ENCODE measurements at places on chromosomes 5 and 9.

- DNase-seq: no peak
These were observed 52.9 kb downstream of the BARX1 start for GRCh38 chr9:93902051-93902779.

- DNase-seq: no peak
These were observed 27.8 kb downstream of the NFIL3 start for GRCh38 chr9:91395553-91396471.

GRCh38 chr5:108060340-108060739 lies 321.6 kb downstream of the FBXL17 start:
- no peak for DNase-seq

DNA sequence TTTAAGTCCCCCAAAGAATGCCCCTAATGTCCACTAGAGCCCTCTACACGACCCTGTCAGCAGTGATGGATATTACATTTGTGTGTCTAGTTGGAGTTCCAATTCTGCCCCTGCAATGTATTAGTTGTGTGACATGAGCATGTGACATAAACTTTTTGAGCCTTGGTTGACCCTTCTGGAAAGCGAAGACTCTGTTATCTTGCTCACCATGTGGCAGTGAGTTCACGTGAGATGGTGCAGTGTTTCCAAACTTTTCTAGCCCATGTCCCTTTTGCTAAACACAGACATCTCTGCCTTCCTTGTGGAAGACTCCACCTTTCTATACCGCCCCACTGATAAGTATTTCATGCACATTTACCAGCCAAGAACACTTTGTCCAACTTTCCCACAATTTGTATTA lies 87.0 kb upstream of the BOD1 start:
- no peak for DNase-seq

- no peak for DNase-seq
These were observed 41.1 kb downstream of the RAPGEF6 start for GRCh38 chr5:131593921-131594320.

- DNase-seq: no peak
These were observed 31.0 kb downstream of the C9orf40 start for GRCh38 chr9:74921737-74922136.

DNA sequence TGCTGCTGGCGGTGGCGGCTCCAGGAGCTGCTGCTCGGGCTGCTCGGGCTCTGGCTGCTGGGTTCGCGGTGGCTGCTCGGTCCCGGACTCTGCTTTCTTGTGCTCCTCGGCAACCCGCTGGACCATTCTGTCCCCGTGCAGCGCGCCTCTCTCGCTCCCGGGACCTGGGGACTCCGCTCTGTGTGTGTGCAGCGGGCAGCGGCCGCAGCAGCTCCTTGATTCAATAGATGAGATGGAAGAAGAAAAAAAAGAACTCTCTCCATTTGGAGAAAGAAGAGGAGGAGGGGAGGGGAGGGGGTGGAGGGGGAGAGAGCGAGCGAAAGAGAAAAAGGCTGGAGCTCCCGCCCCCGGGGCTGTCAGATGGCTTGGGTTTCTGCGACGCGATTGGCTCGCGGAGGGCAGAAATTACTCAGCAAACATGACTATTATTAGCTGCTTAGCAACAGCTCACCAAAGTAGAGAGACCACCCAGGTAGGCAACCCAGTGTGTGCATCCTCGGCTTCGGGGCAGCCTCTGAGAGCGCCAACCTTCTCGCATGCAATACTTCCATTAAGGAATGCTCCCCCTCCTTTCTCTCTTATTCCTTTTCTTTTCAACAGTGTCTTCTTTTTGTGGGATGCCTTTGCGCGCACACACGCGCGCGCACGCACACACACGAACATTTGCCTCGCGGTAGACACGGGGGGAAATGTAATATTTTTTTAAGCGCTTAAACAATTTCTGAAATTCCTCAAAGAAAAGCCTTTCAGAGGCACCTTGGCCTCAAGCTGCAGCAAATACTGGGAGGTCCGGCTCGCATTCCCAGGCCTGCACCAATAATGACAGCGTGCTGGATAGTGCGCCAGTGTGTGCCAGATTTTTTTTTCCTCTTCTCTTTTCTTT lies 7.6 kb downstream of the PTCH1 start:
- DNase-seq: peak; percentile 53

DNA sequence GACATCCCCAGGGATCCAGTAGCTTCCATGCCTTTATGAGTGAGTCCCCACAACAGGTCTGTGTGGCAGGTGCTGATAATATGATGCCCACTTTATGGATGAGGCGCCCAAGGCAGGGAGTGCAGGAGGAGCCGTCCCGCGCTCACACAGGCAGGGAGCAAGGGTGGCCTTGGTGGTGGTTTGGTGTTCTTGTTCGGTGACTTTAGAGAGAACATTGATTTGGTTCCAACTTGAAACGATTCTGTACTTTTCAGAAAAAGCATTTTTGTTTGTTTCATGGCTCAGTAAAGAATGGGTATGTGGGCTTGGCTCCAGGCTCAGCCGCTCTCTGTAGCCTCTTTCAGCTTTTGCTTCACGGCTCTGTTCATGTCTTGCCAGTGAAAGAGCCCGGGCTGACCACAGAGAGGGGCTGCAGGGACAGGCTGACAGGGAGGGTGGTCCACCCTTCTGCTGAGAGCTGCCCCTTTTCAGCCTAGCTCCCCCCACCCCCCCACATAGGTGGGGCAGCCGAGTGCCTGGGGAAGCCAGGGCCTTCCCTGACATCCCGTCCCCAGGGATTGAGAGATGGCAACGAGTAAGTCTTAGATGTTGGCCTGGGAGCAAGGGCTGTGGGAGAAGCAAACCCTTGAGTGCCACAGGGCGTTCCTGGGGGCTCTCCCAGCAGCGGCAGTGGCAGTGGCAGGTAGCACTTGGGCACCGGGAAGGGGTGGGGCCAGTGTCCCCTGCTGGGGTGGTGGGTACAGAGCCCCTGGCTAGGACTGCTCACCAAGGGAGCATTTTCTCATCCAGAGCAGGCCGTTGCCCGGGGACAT lies 28.0 kb downstream of the NCS1 start:
- DNase-seq: no peak

GRCh38 chr5:6194906-6195612 lies 183.3 kb downstream of the MED10 start:
- DNase-seq: no peak

GRCh38 chr5:156218367-156219158 lies 108.4 kb upstream of the SGCD start:
- DNase-seq: no peak

GRCh38 chr9:91155746-91156376 lies 205.9 kb downstream of the AUH start:
- no peak for DNase-seq

- no peak for DNase-seq
These were observed 114.5 kb downstream of the TSSK1B start for GRCh38 chr5:113320273-113320780.

GRCh38 chr5:36908544-36909260 lies 32.1 kb downstream of the NIPBL start:
- DNase-seq: no peak

- peak; percentile 58 for DNase-seq
These were observed 937 bp downstream of the TMOD1 start for GRCh38 chr9:97502222-97502983.

DNA sequence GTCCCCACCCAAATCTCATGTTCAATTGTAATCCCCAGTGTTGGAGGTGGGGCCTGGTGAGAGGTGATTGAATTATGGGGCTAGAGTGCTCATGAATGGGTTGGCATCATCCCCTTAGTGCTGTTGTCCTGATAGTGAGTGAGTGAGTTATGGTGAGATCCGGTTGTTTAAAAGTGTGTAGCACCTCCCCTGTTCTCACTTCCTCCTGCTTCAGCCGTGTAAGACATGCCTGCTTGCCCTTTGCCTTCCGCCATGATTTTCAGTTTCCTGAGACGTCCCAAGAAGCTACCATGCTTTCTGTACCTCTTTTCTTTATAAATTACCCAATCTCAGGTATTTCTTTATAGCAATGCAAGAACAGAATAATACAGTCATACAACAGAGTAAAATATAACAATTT lies 742 bp upstream of the LECT2 start:
- no peak for DNase-seq

DNA sequence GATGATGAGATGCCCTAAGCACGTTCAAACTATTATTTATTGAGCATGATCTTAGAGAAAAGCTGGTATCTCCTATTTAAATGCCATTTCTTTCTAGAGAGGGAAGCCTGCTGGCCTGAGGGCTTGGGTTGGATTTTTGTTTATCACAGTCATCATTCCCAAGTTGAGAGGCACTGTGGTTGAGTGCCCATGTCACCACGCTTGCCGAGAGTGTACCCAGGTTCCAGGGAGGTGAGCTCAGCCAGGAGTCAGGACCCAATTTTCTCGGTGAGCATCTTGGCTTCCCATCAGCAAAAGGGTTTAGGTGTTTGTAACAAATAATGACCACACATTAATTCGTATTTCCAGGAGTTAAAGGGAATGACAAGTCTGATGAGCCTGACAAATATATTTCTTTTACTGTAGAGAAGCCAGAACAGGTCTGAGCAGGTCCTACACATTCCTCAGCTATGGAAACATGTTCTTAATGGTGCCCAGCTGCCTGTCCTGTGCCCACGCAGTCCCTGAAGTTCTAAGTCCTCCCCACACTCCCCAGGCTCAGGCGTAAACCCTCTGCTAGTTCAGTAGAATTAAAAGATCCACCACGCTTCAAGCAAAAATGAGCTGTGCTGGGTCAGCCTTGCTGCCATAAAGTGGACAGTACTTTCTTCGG lies 258.9 kb upstream of the IRX2 start:
- no peak for DNase-seq

GRCh38 chr5:139197710-139198669 lies at the start of gene SIL1:
TSS of gene SIL1 (minus strand) at chr5:139198368. CDS start at chr5:139127843, 70,525 bp downstream.
- DNase-seq: peak; percentile 87

DNA sequence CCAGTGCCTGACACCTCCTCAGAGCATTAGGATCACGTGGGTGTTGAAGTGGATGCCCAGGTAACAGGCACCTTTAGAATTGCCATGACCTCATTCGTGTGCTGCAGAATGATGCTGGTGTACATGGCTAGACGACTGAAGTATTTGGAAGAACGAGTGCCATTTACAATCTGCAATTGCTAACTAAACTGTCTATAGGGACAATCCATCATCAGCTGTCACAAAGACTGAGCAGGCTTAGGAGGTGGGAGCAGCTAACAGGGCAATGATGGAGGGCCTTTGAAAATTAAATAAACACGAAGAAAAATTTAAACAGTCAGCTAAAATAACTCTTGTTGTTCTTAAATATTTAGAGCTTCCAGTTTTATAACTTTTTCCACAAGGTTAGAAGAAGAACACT lies 375.8 kb downstream of the GADD45G start:
- DNase-seq: no peak

DNA sequence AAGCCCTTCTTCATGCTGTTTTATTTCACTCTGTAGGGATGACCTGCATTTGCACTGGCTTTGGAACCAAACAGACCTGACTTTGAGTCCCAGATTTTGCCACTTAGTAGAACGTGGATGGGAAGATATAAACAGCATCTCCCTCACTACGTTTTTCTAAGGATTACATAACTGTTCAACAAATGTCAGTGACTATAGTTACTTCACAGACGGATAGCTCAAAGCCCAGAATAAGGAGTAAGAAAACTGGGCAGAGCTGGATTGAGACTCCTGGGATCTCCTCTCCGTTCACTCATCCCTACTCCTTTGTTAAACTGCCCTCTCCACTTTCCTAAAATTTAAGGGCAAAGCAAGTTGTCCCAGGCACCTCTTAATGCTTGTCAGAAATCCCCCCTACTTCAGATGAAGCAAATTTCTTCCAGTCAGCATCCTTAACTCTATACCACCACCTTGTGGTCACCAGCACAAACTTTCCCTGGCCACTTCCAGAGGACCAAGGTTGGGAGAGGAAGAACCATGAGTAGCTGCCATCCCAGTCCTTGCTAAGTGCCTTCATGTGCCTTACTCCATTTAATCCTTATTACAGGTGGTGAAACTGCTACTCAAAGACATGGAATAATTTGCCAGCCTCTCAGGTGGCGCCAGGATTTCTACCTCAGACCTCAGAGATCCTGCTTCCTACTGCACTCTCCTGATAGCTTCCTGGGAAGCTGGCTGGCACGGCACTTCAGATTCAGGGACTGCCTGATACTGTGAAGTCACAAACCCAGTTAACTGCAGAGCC lies 38.4 kb downstream of the EGR1 start:
- peak; percentile 60 for DNase-seq

- DNase-seq: no peak
These were observed 134.9 kb upstream of the ADCY2 start for GRCh38 chr5:7261049-7261448.

- no peak for DNase-seq
These were observed 29.6 kb downstream of the KCNIP1 start for GRCh38 chr5:170533383-170533782.

DNA sequence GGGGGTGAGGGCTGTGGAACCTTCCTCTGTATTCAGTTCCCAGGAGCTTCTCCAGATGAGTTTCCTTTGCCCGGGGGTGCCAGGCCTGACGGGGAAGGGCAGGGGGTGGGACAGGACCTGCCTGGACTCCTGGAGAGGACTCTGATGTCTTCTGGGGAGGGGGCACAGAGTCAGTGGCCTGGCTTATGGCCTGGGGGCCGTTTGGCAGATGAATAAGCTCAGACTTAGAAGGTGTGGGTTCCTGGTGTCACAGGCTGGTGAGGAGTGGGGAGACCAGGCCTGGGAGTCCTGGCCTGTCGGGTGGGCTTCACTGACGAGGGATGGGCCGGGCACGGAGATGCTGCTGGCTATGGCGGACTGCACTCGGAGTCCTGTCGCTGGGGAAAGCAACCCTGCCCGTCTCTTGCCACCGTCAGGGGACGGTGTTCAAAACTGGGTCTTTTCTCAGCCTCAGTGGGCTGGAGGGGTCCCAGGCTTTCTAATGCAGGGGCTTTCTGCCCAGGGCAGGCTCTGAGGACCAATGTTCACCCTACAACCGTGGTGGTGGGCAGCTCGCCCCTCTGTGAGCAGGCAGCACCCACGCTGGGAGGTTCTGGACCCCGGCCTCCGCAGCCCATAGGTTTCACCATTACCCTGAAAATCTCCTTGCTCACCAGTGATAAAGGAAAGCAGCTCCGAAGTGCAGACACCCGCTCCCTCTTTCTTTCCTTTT lies 16.2 kb downstream of the COL5A1 start:
- DNase-seq: no peak

DNA sequence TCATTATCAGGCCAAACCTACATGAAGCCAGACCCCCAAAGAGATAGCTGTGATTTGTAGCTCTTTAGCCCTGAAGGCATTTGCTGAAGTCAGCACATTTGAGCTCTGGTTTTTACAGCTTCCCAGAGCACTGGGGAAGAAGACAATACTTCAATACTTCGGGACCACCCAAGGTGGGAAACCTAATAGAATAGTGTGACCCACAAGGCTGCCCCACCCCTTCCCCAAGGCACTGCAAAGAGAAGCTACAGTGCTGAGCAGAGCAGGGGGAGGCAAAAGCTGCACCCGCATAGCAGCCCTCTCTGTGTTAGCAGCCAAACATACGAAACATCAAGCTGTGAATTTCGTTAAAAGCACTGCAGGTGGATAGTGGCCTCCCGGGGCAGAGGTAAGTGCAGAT lies 87.3 kb downstream of the HSD17B3 start:
- no peak for DNase-seq

- no peak for DNase-seq
These were observed 37.0 kb upstream of the PIK3R1 start for GRCh38 chr5:68178579-68178978.

- no peak for DNase-seq
These were observed 585.5 kb upstream of the RGMB start for GRCh38 chr5:98187945-98188344.

- DNase-seq: no peak
These were observed 196.7 kb downstream of the EBF1 start for GRCh38 chr5:158903006-158903405.

Measured in 8988T (cell line).